Heart left ventricle (tissue), 16 donors: ENCODE measurements at places on chromosomes 4 and X.

DNA sequence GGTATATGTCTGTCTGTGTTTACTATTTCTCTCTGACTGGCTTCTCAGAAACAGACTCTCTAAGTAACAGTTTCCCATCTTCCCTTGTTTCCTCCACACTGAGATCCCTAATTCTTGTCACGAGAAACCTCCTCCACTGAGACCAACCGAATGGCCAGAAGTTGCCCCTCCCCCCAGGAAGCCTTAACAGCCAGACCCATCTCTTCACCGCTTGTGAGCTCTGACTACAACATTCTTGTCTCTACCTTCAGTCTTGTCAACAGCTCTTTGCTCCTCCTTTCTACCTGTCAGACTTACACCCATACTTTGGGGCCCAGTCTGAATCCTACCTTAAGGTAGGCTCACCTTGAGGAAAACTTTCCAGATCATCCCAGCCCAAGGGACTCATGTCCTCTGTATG lies 90.8 kb downstream of the NHSL2 start:
- DNase-seq = no peak

DNA sequence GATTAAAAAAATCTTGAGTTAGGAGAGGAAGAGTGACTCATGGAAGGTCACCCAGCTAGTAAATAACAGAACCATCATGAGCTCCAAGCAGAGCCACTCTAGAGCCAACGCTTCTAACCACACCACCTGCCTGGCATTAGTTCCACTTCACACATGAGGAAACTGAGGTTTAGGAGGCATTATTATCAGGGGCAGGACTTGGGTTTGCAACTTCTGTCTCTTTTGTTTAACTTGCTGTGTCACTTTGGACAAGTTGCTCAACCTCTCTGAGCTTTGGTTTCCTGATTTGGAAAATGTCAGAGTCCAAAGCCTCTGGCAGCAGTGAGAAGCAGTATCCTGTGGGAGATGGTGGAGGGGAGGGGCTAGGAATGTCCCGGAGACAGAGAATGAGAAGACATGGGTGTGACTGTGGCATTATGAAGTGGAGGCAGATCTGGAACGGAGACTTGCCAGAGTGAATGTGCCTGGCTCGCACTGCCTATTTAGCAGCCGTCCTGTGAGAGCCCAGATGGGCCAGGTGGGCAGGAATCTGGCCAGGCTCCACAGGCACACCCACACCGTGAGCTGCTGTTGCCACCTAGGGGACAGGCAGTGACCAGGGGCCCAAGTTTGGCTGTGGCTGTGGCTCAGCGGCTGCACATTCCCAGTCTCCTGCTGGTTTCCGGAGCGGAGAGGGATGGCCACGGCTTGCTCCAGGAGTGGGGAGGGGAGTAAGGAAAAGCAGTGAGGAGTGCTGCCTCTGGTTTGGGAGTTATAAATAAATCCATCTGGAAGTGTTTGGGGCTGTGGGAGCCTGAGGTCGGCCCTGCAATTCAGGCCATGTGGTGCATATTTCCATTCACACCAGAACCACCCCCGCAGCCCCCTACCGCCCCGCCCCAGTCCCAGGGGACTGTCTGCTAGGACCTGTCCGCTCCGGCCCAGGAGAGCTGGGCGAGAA lies 93.4 kb downstream of the NHSL2 start:
- peak; percentile 58 for DNase-seq

DNA sequence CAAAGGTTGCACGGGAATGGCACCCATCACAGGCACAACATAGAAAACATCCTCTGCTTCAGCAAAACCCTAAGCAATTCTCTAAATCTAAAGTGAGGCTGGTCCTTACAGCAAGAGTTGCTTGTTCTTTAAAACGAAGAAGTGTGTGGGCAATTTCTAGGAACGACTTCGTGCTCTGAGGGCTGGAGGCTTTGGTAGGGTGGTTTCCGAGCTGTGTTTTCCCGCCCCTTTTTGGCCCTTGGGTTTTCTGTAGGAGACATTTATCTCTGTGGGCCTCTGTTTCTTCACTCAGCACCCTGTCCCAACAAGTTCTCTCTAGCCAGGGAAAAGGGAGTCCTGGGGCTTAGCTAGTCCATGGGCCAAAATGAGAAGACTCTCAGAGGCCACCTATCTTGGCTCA lies 84.2 kb downstream of the SLC2A9 start:
- no peak for DNase-seq

GRCh38 chr4:47391256-47391655 lies 72.2 kb downstream of the COMMD8 start:
- DNase-seq = no peak

DNA sequence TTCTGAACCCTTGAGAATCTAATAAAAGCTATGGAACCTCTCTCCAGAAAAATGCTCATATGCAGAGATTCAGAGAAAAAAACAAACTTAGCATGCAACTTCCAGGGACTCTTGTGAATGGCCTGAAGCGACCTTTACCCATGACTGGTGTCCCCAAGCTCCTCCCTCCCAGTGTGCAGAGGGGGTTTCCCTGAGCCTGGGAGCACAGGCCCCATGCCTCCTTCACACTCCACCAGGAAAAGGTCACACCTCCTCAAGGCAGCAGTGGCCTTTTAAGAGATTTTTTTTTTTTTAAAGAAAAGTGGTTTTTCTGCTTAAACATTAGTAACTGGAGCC lies 13.3 kb upstream of the UBA6 start:
- DNase-seq = no peak

GRCh38 chrX:72240976-72241375 lies 2.1 kb upstream of the ERCC6L start:
- DNase-seq = no peak

GRCh38 chrX:150512461-150512901 lies 55.9 kb upstream of the MTM1 start:
- no peak for DNase-seq

GRCh38 chr4:185809533-185810071 lies 2.4 kb downstream of the SORBS2 start:
- no peak for DNase-seq

- DNase-seq = no peak
Observed at GRCh38 chr4:135770505-135770904, 1568.9 kb upstream of the PABPC4L start.
